ENCODE measurements at places on chromosomes 4 and X.

DNA sequence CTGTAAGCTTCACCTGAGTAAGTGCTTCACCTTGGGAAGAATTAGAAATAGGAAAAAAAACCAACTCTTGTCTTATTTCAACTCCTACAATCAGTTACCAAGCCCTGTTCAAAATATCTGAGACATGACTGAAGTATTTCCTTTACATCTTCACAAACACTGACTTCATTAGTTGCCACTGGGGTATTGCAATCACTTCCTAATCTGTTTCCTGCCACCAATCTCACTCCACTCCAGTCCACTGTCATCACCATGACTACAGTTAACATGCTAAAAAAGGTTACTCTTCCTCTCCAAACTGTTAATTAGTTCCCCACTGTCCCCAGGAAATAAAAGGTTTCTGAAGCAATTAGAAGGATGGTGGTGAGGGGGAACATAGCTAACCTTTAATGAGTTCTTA lies 3.3 kb upstream of the SUPT20HL1 start:
- DNase-seq: no peak

- no peak for DNase-seq
These were observed 19.3 kb downstream of the LETM1 start for GRCh38 chr4:1836650-1837049.

DNA sequence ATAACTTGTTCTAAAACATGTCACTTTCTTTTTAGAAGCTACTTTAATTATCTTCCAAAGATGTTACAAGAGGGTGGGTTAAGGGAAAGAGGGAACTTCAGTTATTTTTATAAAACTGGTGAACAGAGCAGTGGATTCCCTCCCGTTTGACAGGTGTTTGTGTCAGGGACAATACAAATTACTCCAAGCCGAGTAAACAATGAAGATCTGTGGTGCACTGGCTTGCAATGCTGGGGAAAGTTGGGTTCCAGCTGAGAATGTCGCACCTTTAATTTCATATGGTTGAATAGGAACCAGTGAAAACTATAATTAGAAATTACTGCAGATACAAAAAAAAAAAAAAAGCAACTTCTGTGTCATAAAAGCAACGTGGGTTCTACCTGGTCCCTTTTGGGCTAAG lies 98.6 kb upstream of the TTC29 start:
- DNase-seq: no peak

- DNase-seq: no peak
These were observed 229.8 kb downstream of the STIM2 start for GRCh38 chr4:27090406-27090805.

- no peak for DNase-seq
These were observed 74.0 kb downstream of the CC2D2A start for GRCh38 chr4:15543537-15544247.

GRCh38 chr4:83370640-83370906 lies 35.9 kb upstream of the HPSE start:
- DNase-seq: peak; percentile 43

- DNase-seq: no peak
These were observed 104.6 kb downstream of the ARHGEF9 start for GRCh38 chrX:63680423-63680822.

DNA sequence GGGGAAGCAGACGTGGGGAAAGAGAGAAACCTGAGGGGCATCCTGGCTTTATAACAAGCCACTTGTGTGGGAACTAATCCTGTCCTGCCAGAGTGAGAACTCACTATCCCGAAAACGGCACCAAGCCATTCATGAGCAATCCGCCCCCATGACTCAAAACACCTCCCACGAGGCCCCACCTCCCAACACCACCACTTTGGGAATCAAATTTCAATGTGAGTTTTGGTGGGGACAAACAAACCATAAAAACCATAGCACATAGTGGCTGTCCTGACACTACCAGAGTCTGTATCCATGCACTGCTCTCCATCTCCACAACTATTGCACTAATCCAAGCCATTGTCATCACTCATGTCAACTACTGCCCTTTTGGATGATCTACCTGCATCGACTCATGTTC lies 28.5 kb upstream of the SEPTIN6 start:
- DNase-seq: no peak

GRCh38 chr4:151297170-151297569 lies 20.2 kb downstream of the PRSS48 start:
- DNase-seq: no peak

GRCh38 chr4:2731907-2732317 lies 24.2 kb downstream of the TNIP2 start:
- DNase-seq: no peak

GRCh38 chr4:47686294-47686872 lies 151.5 kb downstream of the CORIN start:
- DNase-seq: peak; percentile 32

- peak; percentile 39 for DNase-seq
These were observed 36.4 kb upstream of the RBM41 start for GRCh38 chrX:107154787-107155620.

GRCh38 chr4:122666527-122667245 lies 45.8 kb upstream of the IL21 start:
- DNase-seq: peak; percentile 95

- no peak for DNase-seq
These were observed 206.4 kb upstream of the SPRY1 start for GRCh38 chr4:123190176-123190575.

- DNase-seq: peak; percentile 70
These were observed 18.0 kb upstream of the CYP2U1 start for GRCh38 chr4:107913283-107913899.

DNA sequence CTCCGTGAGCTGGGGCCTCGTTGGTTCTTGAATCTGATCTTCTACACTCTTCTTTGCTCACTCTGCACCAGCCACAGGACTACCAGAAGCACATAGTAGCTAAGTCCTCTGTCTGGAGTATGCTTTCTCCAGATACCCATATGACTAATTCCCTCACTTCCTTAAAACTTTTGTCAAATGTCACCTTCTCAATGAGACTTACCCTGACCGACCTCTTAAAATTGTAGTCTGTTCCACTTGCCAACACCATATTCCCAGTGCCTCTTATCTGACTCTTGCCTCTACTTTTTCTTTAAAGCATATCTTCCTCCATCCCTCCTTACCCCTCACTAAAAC lies 10.0 kb downstream of the PARM1 start:
- no peak for DNase-seq

GRCh38 chr4:150949943-150950342 lies 65.1 kb downstream of the LRBA start:
- DNase-seq: no peak

DNA sequence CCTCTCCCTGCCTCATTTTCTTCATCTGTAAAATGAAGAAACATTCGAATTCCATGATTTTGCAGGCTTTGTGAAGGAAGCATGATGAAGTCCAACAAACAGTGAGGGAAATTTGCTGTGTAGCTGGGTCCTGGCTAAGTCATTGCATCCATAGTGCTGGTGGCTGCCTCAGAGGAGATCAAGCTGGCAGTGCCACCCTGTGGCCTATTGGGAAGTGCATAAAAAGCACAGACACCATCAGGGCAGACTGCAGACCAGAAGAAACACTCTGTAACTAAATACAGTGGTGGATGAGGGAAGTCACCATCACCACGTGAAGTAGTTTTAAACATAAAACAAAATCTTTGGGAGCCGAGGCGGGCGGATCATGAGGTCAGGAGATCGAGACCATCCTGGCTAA lies 40.7 kb upstream of the DDX3X start:
- no peak for DNase-seq

DNA sequence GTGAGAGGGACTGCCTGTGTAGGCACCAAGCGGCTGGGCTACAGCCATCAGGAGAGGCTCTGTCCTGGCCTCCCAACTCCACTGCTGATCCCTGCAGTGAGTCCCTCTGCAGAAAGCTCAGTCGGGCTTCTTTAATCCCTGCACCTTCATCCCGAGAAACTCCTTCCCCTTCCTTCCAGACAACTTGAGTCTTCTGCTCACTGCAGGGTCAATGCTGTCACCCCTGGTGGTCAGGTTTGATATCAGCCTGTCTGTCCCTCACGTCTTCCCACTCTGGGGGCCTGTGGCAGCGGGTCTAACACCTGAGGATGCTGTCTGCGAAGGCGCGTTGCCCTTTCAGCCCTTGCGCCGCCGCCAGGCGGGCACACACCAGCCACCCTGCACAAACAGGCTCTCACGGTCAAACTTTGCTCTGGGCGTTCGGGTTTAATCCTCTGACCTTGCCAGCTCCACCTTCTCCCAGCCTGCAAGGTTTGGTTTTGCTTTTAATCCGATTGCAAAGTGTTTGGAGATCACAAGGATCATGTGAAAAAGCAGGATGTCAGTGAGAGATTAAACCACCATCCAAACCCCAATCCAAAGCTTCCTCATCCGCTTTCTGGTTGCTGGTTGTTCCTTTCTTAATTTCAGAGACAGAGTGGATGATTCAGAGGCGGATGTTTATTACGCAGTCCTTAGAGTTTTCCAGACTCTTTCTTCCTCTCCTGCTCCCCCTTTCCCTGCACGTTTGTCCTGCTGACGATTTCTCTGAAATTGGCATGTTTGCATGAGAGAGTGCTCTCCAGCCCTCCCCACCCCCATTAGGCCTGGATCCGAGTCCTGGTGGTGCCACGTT lies 74.8 kb upstream of the SLC34A2 start:
- no peak for DNase-seq

DNA sequence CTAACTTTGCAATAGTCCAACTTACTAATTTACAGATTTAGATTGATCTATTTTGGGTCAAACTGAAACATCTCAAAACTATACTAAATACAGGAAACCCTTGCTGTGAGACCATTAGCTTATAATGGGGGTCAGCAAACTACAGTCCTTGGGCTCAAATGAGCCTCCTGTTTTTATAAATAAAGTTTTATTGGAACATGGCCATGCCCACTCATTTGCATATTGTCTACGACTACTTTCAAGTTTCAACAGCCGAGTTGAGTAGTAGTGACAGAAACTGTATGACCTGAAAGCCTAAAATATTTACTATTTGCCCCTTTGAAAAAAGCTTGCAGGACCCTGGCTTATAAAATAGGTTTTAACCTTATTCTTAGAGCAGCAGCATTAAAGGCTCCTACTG lies 92.4 kb downstream of the C4orf51 start:
- no peak for DNase-seq

DNA sequence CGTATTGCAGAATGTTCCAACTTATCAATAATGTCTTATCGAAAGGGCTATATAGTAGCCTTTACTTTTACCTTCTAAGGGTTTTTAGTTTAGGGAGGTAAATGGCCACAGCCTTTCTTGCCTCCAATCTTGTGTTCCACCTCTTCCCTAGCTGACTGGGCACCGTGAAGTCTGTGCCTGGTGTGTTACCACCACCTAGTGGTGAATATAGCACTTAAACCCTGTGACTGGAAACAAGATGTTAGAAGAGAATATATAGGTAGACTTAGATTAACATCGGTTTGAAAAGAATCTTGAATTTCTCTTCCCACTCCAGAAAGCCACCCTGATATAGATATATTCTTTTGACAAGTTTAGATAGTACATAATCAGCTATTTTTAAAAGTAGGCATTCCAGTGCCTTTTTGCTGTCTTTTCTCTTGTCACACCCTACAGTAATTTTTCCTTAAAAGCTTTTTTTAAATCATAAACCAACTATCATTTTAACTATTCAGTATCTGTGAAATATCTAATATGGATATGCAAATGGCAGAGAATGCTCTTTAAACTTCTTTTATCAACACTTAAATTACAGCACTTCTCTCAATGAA lies 27.8 kb upstream of the ADH7 start:
- DNase-seq: peak; percentile 76

DNA sequence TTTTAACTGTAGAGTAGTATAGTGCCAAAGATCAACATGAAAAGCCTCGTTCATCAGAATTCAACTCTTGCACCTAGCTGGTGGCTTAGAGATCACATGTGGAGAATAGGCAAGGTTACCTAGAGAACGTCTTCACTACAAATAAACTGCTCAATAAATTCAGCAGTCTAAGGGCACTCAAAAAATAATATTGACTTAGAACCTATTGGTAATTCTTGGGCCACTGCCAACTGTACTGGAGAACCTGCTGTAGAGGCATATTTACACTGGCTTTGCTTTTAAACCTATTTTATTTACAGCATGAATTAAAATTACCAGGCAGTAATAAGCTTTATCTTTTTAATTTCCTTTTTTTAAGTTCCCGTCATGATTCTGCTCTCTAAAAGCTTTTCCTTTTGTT lies 343.7 kb downstream of the PDHA2 start:
- DNase-seq: no peak

DNA sequence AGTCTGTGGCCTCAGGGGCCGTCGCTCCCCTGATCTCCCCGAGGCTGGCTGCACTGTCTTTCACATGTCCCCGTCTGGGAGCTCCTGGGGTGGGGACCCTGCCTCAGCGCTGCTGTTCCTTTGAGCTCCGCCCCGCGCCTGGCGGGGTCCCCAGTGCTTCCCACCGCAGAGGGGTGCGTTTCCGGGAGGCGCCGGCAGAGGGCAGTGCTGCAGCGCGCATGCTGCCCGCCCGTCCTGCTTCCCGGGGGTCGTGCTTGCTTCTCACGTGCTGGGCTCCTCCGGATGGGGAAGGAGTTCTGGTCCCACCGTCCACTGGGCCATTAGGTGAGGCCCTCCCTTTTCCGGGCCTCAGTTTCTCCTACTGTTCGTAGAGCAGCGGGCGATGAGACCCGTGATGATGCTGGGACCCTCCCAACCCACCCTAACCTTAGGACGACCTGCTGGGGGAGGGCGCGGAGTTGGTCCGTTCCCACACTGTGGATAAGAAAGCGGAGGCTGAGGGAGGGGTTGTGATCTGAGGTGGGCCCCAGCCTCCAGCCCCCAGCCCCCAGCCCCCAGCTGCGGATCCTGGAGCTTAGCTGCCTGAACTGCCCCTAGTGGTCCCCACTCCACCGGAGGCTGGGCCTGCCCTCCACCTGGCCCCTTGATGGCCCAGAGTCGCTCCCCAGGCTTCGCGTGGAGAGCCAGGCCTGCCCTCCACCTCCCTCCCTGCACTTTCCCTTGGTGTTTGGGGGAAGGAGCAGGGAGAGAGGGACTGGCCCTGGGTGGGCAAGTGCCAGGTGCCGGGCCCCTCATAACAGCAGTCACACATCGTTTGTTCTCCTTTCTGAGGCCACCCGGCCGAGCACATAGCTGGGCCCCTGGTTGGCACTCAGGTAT lies 15.3 kb downstream of the CPZ start:
- DNase-seq: no peak

GRCh38 chr4:152112190-152112589 lies 351.4 kb upstream of the GATB start:
- no peak for DNase-seq

- DNase-seq: no peak
These were observed 63.9 kb downstream of the CPEB2 start for GRCh38 chr4:15066140-15066539.

DNA sequence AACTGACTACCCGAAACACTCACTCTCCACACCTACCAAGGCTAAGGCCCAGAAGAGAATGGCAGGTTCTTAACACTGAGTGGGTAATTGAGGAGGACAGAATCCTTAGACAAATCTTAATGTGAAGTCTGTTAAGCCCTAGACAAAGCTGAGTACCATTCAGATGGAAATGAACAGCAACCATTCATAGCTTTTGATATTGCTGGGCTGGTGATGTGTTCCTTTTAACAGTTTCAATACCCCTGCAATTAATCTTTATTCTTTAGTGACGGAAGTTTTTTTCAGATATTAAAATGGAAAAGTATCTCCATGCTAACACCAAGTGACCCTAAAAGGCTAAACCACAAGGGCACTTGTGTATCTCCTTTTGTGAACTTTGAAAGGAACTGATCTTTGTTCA lies 334.9 kb downstream of the OPHN1 start:
- no peak for DNase-seq
